ENCODE measurements at places on chromosomes 2 and 18.

GRCh38 chr2:9738535-9739496, 104.5 kb upstream of the TAF1B start:
- DNase-seq = no peak

GRCh38 chr2:60109744-60110143, 443.7 kb downstream of the BCL11A start:
- DNase-seq = no peak

DNA sequence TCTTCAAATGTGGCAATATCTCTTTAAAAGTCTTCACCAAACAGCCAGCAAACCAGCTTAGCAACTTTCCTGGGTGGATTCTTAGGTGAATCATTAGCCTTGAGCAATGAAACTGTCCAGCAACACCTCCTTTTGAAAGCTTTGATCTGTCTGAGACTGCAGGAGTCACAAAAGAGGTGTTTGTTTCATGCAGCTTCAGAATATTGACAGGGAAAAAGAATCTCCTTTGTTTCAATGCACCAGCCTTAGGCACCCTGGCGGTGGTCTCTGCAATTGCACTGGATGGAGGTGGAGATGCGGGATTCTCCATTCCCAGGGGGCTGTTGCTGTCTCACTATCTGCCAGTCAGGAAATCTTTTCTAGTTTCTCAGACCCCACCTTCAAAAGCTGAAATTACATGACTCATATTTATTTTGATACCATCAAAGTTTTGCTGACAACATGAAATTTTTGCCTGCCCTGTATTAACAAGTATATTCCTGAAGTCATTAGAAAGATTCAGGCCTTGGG, 76.0 kb upstream of the DSG1 start:
- peak; percentile 91 for DNase-seq

GRCh38 chr2:157785866-157786662, 90.1 kb downstream of the ACVR1 start:
- DNase-seq = no peak

- peak; percentile 79 for DNase-seq
Measured at GRCh38 chr2:17299891-17300540, 218.2 kb downstream of the RAD51AP2 start.

DNA sequence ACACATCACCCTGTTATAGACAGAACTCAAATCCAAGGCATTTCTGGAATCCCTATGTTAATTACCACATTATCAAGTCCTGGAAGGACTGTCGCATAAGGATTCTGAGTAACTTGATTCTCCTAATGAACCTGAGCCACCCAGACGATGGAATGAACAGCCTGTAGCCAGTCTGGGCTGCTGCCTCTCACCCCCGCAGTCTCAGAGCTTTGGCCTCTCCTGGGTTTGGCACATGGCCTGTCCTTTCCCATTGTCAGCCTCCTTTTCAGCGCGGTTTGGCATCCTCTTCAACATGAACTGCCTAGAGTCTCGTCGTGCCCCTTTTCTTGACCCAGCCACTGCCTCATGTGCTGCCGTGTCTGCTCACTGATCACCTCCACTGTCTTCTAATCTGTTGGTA, 147.6 kb downstream of the SLC8A1 start:
- no peak for DNase-seq

GRCh38 chr2:127698553-127699355, 2.5 kb upstream of the SFT2D3 start:
- DNase-seq = no peak

- DNase-seq = no peak
Measured at GRCh38 chr2:111638274-111638877, 245.6 kb downstream of the ANAPC1 start.

DNA sequence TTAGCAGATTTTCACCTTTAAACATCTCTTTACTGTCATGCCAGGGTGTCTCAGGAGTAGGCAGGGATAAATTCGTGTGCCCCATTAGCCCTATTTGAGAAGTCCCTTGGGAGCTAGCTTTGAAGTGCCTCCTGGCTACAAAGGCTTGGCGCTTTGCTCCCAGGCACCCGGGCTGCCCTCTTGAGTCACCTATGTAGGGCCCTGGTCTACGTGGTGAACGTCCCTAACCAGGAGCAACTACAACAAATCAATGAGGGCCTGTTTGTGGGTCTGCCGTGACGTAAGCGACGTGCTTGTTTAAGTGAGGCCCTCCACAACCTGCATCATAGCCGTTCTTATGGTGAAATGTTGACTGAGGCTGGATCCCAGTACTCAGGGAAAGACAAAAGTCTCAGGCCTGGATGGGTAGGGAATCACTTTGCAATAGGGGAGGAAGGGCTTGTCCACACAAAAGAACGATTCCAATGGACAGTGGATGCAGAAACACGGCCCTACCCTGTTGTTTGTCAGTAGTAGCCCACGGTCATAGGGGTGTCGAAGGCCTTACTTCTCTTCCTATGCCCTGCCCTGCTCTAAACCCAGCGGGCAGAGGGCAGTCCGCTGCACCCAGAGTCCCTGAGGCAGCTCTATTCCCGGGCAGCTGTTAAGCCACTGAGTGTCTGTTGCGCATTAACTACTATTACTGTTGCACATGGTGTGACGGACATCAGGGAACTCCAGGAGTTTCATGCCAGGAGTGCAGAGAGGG, 93.9 kb downstream of the INHBB start:
- DNase-seq = no peak

- DNase-seq = no peak
Measured at GRCh38 chr18:34995746-34996145, 45.5 kb upstream of the MAPRE2 start.

GRCh38 chr2:2112416-2113105, 218.5 kb downstream of the MYT1L start:
- no peak for DNase-seq

GRCh38 chr2:168212167-168212566, 35.2 kb downstream of the STK39 start:
- DNase-seq = peak; percentile 66

DNA sequence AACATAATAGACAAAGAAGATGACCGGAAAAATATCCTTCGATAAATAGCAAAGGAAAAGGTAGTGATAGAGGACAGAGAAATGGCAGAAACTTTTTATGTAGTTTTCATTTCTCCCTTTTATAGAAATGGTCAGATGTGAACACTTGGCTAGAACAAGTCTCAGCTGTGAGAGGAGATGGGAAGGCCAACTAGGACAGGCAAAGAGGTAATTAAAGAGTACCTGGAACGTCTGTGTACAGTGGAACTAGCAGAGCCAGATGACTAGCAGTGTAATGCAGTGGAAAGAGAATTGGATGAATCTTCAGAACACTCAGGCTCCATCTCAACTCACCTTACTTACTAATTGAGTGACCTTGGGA, 69.2 kb downstream of the NABP1 start:
- no peak for DNase-seq

DNA sequence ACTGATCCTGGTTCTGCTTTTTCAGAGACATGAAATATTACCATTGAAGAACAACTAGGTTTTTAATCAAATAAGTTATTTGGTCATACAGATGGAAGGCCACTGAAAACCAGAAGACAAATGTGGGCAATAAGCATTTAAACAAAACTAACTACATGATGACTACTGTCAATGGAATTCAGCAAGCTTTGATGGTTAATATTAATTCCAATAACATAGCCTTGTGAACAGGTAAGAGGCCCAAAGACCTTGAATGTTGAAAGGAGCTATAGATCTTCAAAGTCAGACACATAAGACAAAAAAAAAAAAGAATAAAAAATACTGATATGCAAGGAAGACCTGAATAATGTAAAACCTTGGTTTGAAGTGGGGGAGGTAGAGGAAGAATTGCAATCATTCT, 1955.6 kb upstream of the CELF4 start:
- DNase-seq = no peak

DNA sequence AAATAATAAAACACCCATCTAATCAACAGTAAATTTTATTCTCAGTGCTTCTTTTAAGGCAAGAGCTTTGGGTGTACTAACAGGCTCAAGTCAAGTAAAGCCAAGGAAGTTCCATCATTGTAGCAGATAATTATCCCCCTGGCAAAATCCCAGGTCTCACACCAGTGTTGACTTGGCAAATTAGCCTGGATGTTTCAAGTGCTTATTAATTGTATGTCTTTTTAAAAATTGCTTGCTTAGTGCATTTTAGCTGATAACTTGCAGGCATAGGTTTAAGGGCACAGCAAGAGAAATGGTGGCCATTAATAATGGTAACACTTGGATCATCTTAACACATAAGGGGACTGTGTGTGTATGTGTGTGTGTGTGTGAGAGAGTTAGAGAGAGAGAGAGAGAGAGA, 42.0 kb upstream of the FMNL2 start:
- no peak for DNase-seq

GRCh38 chr2:70767079-70767698, 811 bp downstream of the ADD2 start:
- peak; percentile 40 for DNase-seq

DNA sequence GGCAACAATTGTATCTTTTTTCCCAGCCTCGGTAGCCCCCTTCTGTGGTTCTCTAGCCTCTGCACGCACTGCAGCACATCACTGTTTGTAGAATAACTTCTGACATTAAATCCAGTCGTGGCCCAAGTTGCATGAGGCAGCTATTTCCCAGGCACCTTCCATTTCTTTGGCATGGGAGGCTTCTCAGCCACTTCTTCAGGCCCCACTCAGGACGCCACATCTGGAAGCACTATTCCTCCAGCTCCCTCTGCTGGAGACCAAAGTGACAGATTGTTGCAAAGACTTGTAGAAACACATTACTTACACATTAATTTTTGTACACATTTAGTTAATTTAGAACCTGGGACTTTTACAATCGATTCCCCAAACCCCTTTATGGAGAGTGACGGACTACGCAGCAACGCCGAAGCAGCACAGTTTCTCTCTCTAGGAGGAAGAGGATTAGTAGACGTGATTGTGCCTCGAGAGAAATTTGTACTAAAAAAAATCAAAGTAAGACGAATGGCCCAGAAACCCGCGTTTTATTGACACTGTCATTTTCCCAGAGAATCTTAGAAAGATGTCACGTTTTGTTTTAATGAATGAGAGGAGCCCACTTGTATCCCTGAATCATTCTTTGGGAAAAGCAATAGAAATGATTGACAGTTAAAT, 57.8 kb upstream of the RGPD5 start:
- peak; percentile 53 for DNase-seq

DNA sequence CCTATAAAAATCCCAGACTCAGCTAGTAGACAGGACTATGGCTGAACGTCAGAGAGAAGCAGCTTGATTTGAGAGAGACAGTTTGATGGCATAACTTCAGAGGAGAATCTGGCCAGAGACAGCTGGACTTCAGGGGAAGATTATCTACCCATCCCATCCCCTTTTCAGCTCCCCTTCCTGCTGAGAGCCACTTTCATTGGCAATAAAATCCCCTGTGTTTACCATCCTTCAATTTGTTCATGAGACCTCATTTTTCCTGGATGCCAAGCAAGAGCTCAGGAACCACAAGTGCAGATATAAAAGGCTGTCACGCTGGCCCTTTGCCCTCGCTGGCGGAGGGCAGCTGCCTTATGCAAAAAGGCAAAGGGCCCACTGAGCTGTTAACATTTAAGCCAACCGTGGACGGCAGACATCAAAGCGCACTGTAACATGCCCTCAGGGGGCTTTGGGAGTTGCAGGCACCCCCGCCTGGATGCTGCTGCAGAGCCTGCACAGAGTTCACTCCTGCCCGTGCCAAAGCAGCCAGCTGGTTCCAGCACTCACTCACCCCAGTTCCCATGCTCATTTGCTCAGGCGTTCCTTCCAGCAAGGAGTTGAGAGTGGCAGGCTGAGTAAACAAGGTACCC, 164.3 kb upstream of the PGAP1 start:
- no peak for DNase-seq

DNA sequence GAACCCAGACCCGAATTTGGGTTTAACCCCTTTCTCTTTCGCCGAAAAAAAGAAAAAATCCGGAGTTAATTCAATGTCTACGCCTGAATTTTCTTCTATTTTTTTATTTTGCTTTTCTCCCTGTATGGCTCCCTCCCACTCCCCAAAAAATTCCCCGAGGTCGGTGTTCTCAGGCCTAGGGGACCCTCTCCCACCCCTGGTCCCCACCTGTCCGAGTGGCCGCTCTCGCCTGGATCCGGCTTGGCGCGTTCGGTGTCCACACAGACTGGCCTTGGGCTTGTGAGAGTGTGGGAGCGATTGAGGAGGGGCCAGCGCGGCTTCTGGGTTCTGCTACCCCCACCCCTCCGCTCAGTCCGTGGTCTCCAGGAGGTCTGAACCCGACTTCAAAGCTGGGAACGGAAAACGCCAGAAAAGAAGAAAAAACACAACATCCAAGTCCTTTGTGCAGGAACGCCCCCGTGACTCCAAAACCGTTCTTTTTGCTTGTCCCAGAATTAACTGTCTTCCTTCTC, 5.7 kb upstream of the EN1 start:
- DNase-seq = no peak

GRCh38 chr2:32697156-32697555, 69.3 kb downstream of the TTC27 start:
- DNase-seq = peak; percentile 25

- peak; percentile 48 for DNase-seq
Measured at GRCh38 chr2:10266133-10266620, 36.5 kb upstream of the HPCAL1 start.

- DNase-seq = peak; percentile 50
Measured at GRCh38 chr2:18536100-18536499, 24.4 kb downstream of the RDH14 start.

GRCh38 chr2:164023896-164024295, 288.1 kb upstream of the FIGN start:
- no peak for DNase-seq

DNA sequence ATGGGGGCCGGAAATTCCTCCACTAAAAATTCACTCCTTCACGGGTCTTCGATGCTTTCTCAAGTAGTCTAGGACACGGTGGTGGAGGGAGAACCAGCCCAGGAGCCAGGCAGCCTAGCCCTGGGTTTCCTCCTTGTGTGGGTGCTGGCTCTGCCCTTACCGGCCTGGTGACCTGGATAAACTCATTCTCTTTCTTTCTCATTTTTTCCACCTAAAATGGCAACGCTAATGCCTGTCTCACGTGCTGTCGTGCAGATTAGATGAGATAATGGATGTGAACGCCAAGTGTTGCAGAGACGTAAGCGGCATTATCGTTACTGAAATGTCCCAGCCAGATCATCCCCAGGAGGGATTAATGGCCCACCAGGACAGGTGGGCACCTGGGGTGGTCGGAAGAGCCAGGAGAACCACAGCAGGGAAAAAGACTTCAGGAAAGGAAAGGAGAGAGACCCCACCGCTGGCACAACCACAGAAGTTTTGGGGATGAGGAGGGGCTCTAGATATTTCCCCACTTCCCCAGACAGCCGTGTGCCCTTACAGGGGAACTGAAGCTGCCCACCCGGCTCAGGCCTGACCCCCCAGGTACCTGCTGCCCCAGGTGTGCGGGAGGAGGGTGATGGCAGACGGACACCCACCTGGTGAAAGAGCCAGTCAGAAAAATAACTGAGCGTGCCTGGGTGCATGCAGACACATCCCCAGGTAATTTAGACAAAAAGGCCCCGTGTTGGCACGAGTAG, 100.8 kb upstream of the ASAP2 start:
- no peak for DNase-seq

DNA sequence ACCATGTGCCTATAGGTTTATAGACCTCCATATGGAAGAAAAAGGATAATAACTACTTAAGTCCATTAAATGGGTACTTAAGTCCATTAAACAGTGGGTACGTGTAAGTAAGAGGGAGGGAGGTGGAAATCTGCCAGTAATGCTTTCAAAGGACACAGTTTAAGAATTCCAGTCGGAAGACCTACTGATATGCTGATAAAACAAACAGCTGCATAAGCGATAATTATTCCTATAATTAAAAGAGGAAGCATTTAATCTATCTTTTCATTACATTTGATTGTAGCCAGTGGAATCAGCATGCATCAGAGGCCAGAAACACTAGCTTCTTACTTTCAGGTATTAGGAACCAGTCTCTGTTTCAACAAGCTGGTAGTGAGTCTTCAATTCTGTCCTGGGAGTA, 96.4 kb upstream of the DDX18 start:
- no peak for DNase-seq

- DNase-seq = no peak
Measured at GRCh38 chr2:605674-606608, 71.3 kb downstream of the TMEM18 start.
